ENCODE measurements at places on chromosomes 2 and 18. TPM values are rescaled to one million over a fixed set of nuclear protein-coding genes. Genes with fewer than 3 reads are reported as not detected.

Gene TMEM182
- 4.6 TPM for total RNA-seq

Gene DSG1
- not detected for total RNA-seq

Gene TCF7L1
- 1.0 TPM for total RNA-seq

Gene GPR39
- total RNA-seq = 1.4 TPM

Gene NT5DC4
- not detected for total RNA-seq

Gene SKOR2
- not detected for total RNA-seq

Gene SLC5A7
- total RNA-seq = 0.04 TPM

Gene OSGEPL1
- total RNA-seq = 51.5 TPM

GRCh38 chr2:234348081-234348480 is 148.8 kb downstream of the ARL4C start:
- DNase-seq = no peak

DNA sequence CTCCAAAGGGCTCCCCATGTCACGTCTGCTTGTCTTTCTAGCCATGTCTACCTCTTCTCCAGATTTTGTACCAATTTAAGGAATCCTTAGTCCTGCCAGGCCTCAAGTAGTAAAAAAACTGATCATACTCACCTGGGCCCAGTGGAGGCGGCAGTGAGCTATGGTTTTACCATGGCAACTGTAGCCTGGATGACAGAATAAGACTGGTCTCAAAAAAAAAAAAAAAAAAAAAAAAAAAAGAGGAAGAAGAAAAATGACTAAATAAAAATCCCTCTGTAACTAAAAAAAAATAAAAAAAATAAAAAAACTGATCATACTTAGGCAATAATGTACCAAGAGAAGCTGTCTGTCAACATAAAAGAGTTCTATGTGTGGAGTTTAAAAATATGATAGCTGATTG is 221.6 kb downstream of the NR4A2 start:
- DNase-seq = peak; percentile 56

DNA sequence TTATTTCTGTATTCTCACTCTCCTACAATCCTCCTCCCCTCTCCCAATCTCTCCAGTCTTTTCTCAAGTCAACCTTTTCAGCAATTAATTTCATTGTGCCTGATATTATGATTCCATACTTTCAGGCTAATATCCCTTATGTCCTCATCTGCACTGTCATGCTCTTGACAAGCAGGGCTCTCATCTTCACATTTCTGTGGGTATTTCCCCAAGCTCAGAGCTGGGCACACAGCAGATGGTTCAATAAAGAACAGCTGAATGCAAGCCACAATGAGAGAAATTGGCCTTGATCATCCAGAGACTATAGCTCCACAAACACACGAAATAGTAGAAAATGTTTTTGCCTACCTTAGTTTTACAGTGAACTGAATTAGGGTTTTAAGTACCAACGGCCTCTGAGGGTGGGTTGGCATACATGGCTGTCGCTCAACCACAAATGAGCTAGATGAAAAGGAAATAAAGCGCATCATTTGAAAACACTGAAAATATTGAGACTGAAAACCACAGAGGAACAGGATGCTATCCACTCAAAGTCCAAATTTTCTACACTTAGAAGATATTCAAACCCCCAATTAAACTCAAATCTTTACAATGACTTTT is 47.5 kb upstream of the STAT1 start:
- DNase-seq = no peak

DNA sequence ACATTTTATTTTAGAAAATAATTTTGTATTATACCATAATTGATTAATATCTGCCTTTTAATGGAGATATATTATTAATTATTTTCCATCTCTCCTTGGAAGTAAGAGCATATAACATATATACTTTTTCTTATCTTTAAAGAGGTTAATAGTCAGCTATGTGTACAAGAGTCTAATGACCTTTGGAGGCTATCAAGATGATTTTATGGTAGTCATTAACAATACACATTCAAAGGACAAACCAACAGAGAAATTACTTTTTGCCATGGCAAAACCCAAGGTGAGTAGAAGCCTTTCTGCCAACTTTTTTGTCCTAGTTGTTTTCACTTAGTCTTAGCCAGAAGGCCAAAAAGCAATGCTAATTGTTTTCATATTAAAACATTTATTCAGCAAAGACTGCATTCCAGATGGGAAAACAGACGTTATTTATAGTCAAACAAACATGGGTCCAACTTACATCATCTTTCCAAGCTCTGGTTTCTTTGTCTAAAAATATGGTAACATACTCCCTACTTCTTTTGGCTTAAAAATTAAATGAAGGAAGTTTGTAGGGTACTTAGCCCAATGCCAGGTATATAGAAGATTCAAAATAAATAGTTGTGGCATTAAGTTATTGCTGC is 9.6 kb upstream of the DYNC2LI1 start:
- DNase-seq = no peak

- DNase-seq = no peak
Measured at GRCh38 chr2:239048736-239049135, 200.9 kb downstream of the TWIST2 start.

DNA sequence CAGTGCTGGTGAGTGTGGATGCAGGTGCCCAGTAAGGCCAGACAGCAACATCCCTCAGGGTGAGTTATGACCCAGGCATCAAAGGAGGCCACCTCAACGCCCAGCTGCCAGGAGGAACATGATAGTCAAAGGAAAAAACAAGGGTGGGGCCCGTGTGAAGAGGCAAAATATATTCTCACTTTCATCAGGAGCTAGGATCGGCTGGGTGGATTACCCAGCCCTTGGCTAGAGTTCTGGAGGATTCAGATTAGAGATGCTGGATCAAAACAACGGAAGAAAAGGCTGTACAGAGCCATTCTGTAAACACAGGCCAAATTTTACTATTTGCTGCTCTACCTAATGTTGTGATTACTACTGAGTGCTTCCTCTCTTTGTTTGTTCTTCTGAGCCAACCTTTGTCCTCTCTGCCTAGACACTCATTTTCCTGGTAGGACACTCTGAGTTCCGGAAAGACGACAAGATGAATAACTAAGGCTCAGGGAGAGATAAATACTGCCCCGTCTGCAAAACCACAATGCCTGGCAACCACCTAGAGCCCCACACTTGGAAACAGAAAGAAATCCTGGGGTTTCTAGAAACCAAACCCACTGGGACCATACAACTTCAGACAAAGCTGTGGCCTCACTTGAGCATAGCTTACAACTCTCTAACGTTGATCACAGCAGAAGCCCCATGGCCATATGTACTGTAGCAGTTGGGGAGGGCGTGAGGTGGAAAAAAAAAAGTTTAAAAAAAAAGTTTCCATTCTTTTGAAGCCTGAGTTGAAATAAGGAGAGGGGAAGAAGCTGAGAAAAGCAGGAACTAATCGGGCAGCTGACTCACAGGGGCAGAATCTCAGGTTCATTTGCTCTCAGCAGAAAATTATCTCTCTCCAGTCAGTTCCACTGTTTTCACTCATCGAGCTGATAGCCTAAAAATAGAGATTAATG is 17.8 kb upstream of the PMAIP1 start:
- no peak for DNase-seq

- DNase-seq = no peak
Measured at GRCh38 chr2:51085420-51086068, 53.6 kb upstream of the NRXN1 start.

DNA sequence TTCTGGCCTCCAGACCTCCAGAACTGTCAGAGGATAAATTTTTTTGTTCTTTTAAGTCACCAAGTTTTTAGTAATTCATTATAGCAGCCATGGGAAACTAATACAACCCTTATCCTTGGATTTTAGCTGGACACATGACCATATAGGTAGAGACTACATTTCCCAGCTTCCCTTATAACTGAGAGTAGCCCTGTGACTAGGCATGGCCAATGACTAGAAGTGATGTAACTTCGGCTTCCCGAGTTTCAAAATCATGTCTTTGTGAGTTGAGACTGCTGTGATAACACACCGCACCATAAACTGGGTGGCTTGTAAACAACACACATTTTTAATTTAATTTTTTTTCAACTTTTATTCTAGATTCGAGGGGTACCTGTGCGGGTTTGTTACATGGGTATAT is 134.0 kb upstream of the SERTAD2 start:
- DNase-seq = no peak

- no peak for DNase-seq
Measured at GRCh38 chr18:36309436-36310391, 12.2 kb downstream of the FHOD3 start.

DNA sequence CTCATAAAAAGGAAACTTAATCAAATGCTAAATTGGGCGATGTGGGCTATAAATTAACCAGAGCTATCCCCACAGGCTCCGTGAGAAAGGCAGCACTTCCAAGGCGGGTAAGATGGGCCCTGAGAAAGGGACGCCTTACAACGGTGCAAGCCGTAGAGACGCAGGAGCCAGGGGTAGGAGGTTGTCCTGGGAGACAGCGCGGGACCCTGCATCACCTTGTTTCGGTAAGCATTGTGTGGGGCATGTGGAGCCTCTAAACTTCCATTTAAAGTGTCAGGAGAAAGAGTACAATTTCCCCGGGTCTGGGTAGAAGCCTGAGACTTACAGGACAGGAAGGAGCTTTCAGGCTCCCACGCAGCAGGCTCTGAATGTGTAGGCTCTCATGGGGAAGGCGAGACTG is 1.2 kb upstream of the PER2 start:
- DNase-seq = peak; percentile 23

GRCh38 chr2:48531141-48531648 is 1.2 kb downstream of the STON1 start:
- DNase-seq = peak; percentile 72

- DNase-seq = no peak
Measured at GRCh38 chr2:110126086-110126773, 10.6 kb upstream of the MALL start.

DNA sequence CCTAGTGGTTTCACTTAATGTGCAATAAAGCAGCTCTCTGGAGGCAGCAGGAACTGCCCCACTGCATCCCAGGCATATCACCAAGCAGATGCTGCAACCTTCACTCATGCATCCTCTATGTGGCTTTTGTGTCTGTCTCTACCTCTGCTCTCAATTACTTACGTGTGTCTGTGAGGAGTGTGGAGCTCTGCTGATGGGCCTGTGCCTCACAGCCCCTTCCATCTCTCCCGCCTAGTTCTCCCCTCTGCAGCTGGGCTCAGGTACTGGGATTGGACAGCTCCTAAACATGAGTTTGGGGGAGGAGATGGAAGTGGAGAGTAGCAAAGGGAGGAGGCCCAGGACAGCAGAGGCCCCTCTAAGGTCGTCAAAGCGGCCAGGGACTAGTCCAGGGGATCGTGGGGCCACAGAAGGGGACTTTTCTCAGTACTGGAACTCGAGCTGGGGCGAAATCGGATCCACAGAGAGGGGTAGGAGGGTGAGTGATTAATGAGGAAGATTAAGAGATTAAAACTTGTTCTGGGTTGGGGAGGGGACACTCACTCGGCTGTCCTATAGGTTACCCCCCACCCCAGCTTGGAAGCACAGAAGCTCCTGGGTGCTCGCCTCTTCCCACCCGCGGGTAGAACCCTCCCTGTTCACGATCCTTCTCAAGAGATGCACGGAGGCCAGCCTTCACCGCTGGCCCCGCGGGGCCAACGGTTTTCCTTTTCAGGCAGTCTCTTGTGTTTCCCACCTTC is 2.1 kb upstream of the LBX2 start:
- DNase-seq = peak; percentile 41

DNA sequence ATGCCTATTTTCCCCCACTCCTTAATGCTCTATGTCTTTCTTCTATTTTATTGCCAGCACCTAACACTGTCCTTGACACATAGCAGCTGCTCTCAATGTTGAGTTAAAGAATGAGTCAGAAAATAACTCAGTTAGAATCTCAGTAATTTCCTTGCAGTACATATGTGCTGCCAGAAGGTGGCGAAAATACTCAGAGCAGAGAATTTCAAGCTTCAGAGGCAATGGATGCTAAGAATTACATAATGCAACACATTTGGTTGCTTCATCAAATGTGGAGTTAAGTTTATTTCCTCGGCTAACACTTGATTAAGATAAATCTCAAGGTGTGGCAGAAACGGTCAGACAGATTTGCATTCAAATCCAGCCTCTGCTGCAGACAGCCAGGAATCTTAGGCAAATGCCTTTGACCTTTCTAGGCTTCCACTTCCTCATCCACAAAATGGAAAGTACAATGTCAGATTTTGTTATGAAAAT is 105.6 kb downstream of the VSNL1 start:
- peak; percentile 58 for DNase-seq

DNA sequence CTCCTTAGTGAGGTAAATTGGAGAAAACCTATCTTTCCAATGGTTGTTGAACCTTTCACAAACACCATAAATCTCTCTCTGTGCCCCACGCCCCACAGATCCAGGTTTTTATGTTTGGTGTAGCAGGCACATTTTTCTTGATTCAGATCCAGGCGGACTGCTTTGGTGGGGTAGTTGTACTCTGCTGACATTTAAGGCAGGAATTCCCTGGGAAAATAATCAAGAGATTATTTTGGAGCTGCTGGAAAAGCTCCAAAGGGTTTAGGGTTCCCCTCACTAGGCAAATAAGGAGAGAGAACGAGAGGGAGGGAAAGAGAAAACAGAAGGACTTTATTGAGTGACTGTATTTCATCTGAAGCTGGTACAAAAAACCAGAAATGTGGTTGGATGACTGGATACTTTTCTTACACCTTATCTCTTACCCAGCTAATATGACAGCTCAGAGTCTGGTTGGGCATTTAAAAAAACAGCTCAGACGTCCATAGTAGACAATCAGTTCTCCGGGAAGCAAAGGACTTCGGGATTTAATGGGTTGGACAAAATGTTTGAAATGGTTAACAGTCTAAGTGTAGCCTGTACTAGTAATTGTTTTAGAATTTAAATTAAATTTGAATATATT is 3.6 kb upstream of the AQP4 start:
- no peak for DNase-seq

GRCh38 chr2:38527338-38528007 is 75.3 kb downstream of the HNRNPLL start:
- DNase-seq = no peak

- DNase-seq = peak; percentile 23
Measured at GRCh38 chr2:71605173-71605641, 151.8 kb downstream of the DYSF start.

- no peak for DNase-seq
Measured at GRCh38 chr2:162473986-162474385, 130.1 kb downstream of the GCA start.

DNA sequence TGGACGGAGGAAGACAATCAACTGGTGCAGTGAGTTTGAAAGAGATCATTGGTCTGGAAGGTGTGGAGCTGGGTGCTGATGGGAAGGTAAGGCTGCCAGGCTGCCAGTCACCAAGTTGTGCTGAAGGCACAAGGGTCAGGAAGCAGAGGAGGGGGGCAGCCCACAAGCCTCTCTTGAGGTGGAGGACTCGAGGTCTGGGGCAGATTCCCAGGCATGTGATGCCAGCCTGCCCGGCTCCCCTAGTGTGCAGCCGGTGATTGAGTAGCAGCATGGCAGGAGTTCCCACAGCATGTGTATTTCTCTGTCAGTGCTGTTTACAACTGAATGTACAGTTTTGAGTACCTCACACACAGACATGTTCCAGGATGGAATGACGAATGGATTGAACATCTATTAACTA is 99.3 kb downstream of the CABLES1 start:
- no peak for DNase-seq

- DNase-seq = no peak
Measured at GRCh38 chr18:36419188-36419899, 121.8 kb downstream of the FHOD3 start.

DNA sequence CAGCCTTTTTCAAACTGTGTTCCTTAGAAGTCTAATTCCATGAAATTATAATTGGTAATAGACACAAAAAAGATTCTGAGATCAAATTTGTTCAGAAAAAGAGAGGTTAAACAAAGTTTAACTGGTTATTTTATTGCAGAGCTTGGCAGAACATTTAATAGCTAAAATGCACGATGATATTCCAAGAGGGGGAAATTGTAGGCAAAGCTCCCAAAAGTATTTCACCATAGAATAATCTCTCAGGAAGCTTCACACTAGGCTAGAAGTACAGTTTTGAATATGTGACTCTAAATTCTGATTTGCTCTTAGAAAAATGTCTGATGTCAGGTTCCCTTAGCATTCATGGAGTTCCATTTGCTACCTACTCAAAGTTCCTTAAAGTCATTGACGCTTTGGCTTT is 292.4 kb upstream of the SETBP1 start:
- no peak for DNase-seq
